ENCODE measurements at places on chromosomes 5 and 9.

DNA sequence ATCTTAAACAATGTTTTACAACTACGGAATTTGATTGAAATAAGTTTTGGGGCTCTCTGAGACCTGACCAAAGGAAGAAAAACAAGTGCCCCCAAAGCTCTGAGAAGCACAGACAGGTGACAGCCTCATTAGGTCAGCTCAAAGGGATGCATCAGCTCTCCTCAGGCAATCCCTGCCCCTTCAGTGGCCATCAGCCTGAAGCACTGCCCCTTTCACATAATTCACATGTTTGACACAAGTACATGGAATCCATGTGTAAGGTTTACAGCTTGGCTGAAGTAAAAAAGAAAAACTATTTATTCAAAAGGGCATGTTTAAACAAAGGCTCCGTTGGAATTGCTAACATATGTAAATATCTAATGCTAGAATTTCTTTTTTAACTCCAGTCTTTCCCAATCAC lies 56.3 kb downstream of the TSSK1B start:
- DNase-seq = no peak

GRCh38 chr9:136056546-136057235 lies 38.4 kb downstream of the NACC2 start:
- DNase-seq = no peak

- DNase-seq = no peak
Observed at GRCh38 chr5:83540105-83540504, 68.6 kb downstream of the VCAN start.

GRCh38 chr9:16348531-16348930 lies 521.9 kb downstream of the BNC2 start:
- DNase-seq = no peak

DNA sequence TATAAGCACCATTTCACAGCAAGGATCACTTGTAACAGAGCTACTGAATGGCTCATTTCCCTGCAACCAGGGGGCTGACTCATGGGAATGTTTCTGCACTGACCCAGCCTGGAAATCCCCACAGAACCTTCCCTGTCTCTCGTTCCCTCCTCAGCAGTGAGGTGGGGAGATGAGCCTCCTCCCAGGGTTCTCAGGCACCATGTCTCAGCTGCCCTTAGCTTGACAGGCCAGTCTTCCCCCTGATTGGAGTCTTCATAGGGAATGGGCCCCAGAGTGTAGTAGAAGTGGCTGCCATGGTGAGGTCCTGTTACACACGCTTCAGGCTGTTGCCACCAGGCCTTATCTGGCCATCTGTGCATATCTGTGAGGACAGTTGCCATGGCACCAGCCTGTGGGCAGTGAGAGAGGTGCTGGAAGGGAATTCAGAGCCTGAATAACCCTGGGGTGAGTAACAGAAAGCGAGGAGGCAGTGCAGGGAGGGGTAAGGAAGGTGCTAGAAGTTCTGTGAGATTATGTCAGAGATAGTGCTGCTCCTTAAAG lies 324.4 kb downstream of the ENC1 start:
- DNase-seq = no peak

- DNase-seq = no peak
Observed at GRCh38 chr9:135242049-135242396, 154.6 kb downstream of the OLFM1 start.

DNA sequence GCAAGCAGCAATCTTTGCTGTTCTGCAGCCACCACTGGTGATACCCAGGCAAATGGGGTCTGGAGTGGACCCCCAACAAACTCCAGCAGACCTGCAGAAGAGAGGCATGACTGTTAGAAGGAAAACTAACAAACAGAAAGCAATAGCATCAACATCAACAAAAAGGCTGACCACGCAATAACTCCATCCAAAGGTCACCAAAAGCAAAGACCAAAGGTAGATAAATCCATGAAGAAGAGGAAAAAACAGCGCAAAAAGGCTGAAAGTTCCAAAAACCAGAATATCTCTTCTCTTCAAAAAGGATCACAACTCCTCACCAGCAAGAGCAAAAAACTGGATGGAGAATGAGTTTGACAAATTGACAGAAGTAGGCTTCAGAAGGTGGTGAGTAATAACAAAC lies 23.4 kb downstream of the FRMD3 start:
- no peak for DNase-seq

DNA sequence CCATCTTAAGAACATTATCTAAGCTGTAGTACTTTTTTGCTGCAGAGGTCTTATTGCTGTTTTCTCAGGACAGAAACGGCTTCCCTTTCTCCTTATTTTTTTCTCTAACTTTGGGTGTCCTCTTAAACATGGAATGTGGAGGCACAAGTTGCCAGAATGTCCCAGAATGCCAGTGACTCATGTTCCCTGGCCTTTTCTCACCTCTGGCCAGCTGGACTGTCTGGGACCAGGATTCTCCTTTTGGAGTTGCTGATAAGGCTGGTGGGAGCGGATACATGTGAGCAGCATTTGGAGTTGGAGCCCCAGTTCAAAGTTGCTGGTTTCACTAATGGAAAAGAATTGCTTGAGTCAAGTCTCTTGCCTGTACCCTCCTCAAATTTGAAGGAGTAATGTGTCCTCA lies 112.8 kb downstream of the ARHGAP26 start:
- DNase-seq = no peak
